DMS53 (cell line): ENCODE measurements at places on chromosomes 6 and 20.

DNA sequence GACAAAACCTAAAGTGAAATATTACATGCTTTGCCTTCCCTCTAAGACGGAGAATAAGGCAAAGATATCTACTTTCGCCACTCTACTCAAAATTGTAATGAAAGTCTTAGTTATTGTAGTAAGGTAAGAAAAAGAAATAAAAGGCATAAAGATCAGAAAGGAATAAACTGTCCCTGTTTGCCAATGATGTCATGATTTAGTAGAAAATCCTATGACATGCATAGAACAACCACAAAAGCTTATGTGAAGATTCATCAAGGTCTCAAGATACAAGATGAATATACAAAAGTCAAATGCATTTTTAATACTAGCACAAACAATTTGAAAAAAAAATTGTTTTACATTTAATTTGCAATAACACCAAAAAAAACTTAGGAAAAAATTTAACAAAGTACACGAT lies 64.0 kb upstream of the FOXQ1 start:
- no peak for DNase-seq

GRCh38 chr6:26223228-26223627 lies 136.0 kb downstream of the HFE start:
- DNase-seq = peak; percentile 51

DNA sequence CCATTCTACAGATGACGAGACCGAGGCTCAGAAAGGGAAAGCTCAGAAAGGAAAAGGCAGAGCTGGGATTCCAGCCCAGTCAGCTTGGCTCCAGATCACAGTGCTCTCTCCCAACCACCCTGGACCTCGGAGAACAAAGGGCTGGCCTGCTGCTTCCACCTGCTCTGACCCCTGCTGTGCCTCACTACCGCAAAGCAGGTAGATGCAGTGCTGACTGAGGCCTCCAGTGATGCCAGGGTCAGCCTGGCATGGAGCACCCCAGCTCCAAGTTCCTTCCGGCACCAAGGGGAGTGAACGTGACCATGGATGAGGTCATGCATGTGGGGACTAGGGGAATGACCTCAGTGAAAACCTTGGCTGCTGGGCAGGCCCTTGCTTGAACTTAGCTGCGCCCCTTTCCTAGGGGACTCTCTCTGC lies 20.7 kb upstream of the TLDC2 start:
- DNase-seq = no peak

GRCh38 chr6:152794696-152795095 lies 44.1 kb downstream of the VIP start:
- DNase-seq = no peak

DNA sequence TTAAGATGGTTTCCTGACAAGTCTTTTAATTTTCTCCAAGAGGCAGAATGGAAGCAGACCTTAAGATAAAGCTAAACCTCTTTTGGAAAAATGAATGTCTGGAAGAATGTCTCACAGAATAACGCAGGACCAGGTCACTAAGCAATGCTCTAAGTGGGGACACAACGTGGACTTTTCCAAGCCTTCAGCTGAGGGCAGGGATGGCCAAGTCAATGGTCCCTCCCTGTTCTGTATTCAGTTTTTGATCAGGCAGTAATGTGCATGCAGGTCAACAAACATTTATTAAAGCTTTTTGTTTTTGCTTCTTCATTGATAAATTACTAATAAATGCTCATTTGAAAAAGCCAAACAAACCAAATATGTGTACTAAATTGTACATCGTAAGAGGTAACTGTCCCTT lies 2.0 kb upstream of the RNF182 start:
- no peak for DNase-seq

- DNase-seq = peak; percentile 28
These were observed 23.3 kb upstream of the SNRNP48 start for GRCh38 chr6:7566617-7567173.

DNA sequence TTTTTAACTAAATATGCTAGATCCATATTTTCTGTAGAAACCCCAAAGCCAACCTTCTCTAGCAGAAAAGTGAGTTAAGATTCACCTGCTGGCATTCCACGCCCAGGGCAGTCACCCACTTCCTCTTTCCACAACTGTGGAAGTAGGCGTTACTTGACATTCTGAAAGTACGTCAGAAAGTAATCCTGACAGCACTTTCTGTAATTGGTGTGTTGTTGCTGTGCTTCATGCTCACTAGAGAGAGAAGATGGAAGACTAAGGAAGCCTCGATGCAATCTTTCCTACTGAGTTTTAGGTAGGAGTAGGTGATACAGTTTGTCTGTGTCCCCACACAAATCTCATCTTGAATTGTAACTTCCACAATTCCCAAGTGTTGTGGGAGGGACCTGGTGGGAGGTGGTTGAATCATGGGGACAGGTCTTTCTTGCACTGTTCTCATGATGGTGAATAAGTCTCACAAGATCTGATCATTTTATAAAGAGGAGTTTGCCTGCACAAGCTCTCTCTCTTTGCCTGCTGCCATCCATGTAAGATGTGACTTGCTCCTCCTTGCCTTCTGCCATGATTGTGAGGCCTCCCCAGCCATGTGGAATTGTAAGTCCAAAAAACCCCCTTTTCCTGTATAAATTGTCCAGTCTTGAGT lies 101.1 kb downstream of the MAP3K7 start:
- DNase-seq = no peak

DNA sequence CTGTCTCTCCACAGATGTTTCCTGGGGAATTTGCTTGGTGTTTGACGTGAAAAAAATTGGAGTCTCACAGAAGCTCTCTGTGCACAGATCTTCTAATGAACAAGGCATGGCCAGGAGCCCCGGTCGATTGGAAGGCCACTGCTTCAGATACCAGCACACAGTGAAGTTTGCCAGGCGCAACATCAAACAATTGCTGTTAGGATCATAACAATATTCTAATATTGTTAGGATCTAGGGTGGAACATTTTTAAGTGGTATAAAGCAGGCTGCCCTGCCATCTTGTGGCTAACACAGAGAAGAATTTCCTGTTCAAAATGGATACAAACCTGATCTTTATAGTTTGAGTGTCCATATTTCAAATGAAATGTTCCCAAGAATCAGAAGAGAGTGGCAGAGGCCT lies 64.1 kb downstream of the C6orf118 start:
- DNase-seq = peak; percentile 56

- DNase-seq = no peak
These were observed 14.6 kb downstream of the PRDM1 start for GRCh38 chr6:106100755-106101154.
